NCI-H1930 (cell line): ENCODE measurements at places on chromosomes 13 and 19.
A peak's percentile ranks its signal among the peaks of the same experiment; 100 is the strongest.

DNA sequence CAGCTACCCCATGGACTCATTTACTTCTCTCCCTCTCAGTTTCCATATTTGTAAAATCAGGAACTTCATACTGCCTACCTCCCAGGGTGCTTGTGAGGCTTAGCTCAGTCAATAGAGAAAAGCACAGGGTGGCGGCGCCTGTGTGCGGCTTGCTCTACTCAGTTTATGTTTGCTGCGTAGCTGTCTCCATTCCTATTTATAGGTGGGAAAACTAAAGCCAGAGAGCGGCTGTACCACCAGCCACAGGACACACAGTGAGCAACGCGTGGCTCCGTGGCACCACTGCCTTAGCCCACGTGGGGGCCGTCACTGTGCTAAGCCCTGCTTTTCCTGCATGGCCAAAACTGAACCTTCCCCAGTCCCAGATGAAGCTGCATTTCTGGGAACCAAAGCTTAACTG lies 292.4 kb downstream of the TEX29 start:
- no peak for DNase-seq

DNA sequence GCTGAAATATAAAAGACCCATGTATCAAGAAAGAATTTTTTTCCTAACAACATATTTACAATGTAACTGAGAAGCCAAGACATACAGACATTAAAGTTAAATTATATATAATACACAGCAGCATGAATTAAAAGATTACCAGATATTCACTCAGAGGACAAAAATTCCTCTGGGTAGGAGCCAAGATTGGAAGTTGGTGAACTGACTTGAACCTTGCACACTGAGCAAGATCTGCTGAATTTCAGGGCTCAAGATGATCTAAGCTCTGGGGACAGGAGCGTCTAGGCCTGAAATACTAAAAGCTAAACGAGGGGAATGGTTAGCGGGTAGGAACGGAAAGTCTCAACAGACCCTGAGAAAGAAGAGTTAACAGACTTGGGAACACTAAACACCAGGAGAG lies 8.5 kb downstream of the FOXO1 start:
- no peak for DNase-seq

- no peak for DNase-seq
Observed at GRCh38 chr13:94345374-94346195, 133.9 kb downstream of the DCT start.

GRCh38 chr13:91356919-91357612 lies 9.6 kb downstream of the MIR17HG start:
- DNase-seq = no peak

- DNase-seq = no peak
Observed at GRCh38 chr19:51256155-51256625, 5.3 kb downstream of the SIGLECL1 start.

GRCh38 chr13:92379371-92379770 lies 847.2 kb upstream of the GPC6 start:
- DNase-seq = no peak

DNA sequence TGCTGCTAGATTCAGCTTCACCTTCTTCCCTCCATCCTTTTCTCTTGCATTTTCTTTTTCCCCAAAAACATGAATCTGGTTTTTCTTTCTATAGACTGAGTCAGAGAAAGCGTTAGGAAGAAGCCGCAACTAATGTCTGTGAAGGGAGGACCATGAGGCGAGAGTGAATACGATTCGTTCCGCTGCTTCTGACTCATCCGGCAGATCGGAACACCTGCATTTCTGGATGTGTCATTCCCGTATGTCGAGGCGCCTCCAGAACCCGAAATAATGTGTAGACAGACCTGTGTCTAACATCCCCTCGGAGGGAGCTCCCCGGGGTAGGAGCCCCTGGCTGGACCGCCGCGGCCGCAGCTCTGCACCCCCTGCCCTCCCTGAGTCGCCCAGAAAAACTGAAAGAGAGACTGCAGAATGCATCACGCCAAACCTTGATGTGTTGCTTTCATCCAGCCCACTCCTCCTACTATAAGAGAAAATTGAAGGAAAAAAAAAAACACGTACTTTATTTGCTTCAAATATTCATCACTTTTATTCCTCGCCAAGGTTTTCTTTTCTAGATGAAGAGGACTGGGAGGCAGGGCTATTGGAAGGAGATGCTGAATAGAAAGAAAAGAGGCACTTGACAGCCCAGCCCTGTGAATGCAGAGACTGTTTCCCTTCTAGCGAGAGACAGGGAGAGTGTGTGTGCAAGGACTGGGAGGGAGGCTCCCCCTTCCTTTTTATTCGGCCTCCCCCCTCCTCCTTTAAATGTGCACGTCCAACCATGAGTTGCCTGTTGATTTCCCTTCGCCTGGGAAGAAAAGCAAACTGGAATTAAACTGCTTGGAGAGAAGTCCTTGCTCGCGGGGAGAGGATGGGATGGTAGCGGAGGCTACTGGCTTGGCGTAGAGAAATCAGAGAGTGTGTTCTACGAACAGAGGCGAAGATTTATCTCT lies 616 bp upstream of the PCDH17 start:
- DNase-seq = no peak

- no peak for DNase-seq
Observed at GRCh38 chr19:15022752-15023151, 26.5 kb upstream of the CASP14 start.

GRCh38 chr19:15239337-15239949 lies 7.2 kb upstream of the EPHX3 start:
- no peak for DNase-seq

DNA sequence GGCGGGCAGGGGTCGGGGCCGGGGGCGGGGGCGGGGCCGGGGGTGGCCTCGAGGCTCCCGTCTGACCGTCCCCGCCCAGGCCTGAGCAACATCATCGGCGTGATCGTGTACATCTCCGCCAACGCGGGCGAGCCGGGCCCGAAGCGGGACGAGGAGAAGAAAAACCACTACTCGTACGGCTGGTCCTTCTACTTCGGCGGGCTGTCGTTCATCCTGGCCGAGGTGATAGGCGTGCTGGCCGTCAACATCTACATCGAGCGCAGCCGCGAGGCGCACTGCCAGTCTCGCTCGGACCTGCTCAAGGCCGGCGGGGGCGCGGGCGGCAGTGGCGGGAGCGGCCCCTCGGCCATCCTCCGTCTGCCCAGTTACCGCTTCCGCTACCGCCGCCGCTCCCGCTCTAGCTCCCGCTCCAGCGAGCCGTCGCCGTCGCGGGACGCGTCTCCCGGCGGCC lies 9.4 kb upstream of the CACNG6 start:
- DNase-seq = no peak

GRCh38 chr13:28819046-28819730 lies 951 bp upstream of the MTUS2 start:
- peak; percentile 59 for DNase-seq
